CD4-positive, alpha-beta T cell treated with Interleukin-12 subunit alpha and Interleukin-12 subunit beta, for 1 hour (primary cell): ENCODE measurements at places on chromosomes 12 and 14.
A peak's percentile ranks its signal among the peaks of the same experiment; 100 is the strongest.

- no peak for DNase-seq
Observed at GRCh38 chr14:83463500-83464098, 1929.9 kb upstream of the SEL1L start.

GRCh38 chr12:109961201-109961600 lies 35.0 kb downstream of the GIT2 start:
- DNase-seq, result no peak

- peak; percentile 68 for DNase-seq
Observed at GRCh38 chr12:2682296-2683251, 112.2 kb upstream of the FKBP4 start.

- no peak for DNase-seq
Observed at GRCh38 chr14:101001311-101002069, 98.0 kb upstream of the RTL1 start.

DNA sequence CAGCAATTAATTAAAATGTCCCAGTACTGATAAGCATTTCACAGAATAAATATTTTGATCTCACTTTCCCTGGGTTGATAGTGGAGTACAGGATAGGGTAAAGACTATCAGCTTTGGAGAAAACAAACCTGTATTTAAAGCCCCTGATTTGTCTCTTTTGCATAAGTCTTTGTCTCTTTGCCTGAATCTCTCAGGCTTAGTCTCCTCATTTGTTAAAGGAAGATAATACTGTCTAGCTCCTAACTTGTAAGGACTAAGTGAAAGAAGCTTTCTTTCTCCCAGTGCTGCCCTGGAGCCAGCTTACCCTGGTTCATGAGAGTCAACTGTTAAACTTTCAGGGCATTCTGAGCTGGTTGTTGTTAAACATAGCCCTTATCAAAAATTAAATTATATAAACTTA lies 5.5 kb upstream of the NR1H4 start:
- DNase-seq, result no peak

- DNase-seq, result no peak
Observed at GRCh38 chr12:26576266-26576665, 256.7 kb downstream of the ITPR2 start.

DNA sequence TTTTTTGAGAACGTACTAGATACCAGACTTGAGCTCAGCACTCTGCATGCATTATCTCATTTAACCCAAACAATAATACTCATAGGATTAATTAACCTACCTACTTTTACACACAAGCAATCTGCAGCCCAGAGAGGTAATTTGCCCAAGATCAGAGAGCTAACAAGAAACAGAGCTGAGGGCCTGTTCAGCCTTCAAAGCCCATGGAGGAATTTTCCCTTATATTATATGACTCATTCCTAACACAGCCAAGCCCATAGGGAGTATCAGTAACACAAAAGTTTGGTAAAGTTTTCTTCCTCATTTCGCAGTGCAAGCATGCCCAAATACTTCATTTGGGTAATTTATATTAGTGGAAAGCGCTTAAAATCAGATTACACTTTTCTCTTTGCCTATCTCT lies 94.7 kb downstream of the GALC start:
- no peak for DNase-seq

GRCh38 chr12:98417266-98417665 lies 98.1 kb upstream of the TMPO start:
- no peak for DNase-seq

DNA sequence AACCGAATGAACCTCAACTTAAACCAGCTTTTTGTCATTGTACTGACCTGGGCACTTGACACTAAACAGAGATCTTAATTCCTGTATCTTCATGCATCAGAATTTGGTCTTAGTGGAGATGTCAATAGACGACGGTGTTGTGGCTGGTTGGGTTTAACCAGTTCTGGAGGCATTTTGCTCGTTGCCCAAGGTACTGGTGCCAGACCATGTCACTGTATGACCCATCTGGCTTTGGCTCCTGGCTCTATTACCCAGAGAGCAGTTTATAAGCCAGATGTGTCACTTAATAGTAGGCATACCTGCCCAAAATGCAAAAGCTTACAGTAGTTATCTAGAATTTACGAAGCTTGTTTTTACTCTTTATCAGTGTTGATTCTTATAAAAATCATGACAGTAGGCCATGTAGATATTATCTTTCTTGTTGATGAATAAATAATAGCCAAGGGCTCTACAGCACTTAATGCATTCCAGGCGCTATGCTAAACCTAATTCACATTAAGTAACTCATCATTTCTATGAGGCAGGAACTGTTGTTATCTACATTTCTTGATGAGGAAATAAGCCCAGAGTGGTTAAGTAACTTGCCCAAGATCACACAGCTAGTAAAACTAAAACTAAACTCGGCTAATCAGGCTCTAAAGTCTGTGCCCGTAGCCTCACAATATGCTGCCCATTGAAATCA lies 179.7 kb upstream of the HIF1A start:
- DNase-seq, result no peak

GRCh38 chr12:112664569-112664968 lies 127.0 kb upstream of the RPH3A start:
- no peak for DNase-seq

- no peak for DNase-seq
Observed at GRCh38 chr14:76193696-76194095, 42.0 kb downstream of the GPATCH2L start.

DNA sequence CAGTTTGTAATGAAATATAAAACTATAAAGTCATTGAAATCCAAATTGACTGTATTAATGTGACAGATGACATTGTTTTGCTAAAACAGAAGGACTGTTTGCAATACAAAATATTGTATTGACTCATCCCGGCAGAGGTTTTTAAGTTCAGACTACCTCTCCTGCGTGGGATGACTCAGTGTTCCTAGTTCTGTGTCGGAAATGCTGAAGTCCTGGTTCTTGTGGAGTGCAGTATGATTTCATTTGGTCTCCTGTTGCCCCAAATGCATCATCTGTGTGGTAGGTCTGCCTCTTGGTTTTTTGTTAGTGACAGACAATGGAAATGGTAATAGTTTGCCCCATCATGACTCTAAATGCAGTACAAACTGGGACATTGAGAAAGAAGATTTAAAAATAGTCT lies 27.8 kb downstream of the PELI2 start:
- no peak for DNase-seq

- DNase-seq, result no peak
Observed at GRCh38 chr12:46410495-46410894, 37.9 kb upstream of the SLC38A2 start.

- DNase-seq, result peak; percentile 78
Observed at GRCh38 chr14:72516936-72517700, 376.8 kb downstream of the DPF3 start.

- DNase-seq, result no peak
Observed at GRCh38 chr14:96235426-96235825, 20.6 kb upstream of the BDKRB1 start.

DNA sequence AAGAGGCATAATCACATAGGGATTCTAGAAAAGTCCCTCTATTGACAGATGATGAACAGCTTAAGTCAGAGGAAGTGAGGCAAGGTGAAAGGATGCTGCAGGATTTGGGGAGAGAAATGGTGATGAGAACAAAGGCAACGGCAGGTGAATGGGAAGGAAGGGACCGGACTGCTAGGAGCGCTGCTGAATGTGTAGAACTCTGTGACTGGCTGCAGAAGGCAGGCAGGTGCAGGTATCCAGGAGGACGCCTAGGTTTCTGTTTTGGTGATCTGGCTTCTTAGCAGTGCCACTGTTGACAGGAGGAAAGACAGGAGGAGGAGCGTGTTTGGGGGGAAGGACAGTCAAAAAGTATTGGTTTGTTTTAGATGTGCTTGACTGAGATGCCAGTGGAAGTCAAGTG lies 58.4 kb upstream of the TTC7B start:
- DNase-seq, result no peak

GRCh38 chr12:67991158-67991557 lies 1.9 kb downstream of the IFNG-AS1 start:
- DNase-seq, result peak; percentile 64

DNA sequence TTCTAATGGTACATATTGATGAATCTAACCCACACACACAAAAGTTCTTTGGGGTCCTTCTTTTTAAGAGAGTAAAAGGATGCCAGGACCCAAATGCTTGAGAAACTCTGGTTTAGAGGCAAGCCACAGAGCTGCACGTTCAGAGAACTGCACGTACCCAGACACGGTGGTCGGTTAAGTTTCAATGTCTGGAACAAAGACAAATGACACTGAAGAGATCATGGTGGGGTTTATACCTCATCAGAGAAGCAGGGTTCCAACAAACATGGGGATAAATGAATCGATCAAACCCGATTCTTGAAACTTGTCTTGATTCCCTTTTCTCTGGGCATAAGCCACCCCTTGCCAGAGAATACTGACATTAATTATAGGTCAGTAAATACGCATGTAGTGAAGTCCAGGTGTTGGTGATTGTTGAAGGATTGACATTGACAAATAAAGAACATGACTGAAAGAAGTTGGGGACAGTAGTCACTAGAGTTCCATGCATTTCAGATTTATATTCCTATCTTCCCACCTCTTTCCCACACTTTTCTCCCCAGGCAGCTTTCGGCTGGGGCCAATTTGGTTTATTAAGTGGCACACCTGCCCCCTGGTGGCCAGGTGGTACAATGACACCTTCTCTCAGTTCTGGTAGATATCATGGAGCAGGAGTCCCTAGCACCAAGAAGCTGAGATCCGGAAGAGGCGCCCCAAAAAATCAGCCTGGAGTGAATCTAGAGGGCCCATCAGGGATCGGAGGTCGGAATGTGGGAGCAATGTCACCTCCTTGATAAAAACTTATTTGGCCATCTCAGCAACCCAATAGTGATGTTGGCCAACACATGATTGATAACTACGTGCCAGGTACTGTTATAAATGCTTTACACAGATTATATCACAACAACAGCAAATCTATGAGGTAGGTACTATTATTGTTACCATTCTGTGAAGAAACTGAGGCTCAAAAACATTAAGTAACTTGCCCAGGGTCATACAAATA lies 17.8 kb upstream of the HDAC7 start:
- DNase-seq, result peak; percentile 74

- no peak for DNase-seq
Observed at GRCh38 chr14:72611506-72611905, 282.4 kb downstream of the DPF3 start.

- DNase-seq, result peak; percentile 63
Observed at GRCh38 chr14:65222440-65222858, 120.1 kb upstream of the MAX start.
